ENCODE measurements at places on chromosomes 3 and 15.

GRCh38 chr3:55118451-55118850 is 190.6 kb upstream of the LRTM1 start:
- DNase-seq: no peak

DNA sequence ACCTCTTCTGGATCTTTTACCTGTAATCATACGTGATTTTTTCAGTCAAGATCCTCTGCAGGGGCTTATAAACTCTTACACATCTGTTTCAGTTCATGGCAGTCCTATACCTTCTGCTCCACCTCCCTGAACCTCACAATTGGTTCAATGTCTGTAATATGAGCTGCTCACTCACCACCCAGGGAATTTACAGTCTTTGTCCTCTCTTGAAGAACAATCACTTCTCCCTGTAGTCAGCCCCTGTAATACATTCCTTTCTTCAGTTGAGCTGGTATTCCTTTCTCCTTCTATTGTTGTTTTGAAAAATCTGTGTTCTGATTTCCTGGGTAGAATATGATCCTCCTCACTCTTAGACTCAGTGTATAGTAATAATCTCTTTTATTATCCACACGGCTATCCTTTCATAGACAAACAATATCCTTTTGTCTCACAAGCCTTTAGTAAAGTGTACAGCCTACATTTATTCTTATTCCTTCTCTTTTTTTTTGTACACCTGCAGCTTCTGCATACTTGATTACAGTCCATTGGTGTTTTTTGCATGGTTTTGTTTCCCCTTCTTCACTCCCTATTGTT is 101.8 kb downstream of the NECTIN3 start:
- no peak for DNase-seq

DNA sequence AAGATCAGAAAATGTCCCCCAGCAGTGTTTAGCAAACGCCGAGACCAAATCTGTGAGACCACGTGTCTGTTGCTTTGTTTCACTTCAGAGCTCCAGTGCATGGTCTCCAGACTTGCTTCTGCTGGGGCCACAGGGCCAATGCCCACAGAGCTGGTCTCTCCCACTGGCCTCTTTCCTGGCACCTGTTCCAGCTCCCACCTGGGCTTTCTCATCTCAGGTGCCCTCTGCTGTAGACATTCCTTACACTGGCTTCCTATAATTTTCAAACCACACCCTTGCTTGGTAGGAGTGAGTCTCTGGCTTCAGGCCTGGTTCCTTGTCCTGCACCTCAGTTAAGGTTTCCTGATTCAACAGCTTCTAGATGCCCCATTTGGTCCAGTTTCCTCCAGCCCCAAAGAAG is 243.1 kb downstream of the ADAMTS17 start:
- no peak for DNase-seq

- DNase-seq: no peak
Observed at GRCh38 chr3:30269751-30270445, 336.5 kb upstream of the TGFBR2 start.

DNA sequence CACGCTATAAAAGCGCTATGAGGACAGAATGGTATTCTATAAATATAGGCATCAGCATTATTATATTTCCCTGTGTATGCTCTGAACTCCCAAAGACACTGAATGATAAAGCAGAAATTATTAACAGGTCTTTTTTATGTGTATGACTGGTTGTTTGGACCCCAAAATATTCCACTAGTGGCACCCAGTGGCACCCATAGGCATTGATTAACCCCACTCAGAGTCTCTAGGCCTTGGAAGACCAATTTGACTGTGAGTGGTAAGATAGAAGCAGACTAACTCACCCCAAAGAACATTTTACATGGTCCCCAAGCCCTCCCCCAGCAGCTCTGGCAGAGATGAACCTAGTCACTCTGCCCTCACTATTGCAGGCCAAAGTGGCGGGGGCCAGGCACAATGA is 45.4 kb upstream of the UBE2E1 start:
- DNase-seq: no peak

- DNase-seq: peak; percentile 77
Observed at GRCh38 chr15:44712346-44713005, 1.2 kb downstream of the B2M start.

- DNase-seq: no peak
Observed at GRCh38 chr3:168616915-168617314, 521.2 kb upstream of the GOLIM4 start.

DNA sequence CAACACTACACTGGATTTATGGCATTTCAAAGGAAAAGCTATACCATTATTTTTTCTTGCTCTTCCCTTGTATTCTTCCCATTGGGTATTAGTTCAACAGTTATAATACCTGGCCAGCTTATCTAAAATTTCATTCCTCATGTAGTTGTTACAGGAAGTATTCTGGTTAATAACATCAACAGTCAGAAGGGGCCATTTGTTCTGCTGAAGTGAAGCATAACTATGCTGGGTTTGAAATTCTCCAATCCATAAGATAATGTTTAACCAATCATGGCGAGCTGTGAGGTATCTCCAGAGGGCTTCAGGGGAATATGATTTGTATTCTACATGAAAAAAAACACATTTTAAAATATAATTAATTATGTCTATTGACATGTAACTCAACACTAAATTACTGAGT is 43.4 kb downstream of the SPG11 start:
- no peak for DNase-seq

GRCh38 chr3:81581966-81582599 is 179.4 kb downstream of the GBE1 start:
- DNase-seq: peak; percentile 30

GRCh38 chr15:93018574-93018973 is 70.4 kb downstream of the RGMA start:
- no peak for DNase-seq

DNA sequence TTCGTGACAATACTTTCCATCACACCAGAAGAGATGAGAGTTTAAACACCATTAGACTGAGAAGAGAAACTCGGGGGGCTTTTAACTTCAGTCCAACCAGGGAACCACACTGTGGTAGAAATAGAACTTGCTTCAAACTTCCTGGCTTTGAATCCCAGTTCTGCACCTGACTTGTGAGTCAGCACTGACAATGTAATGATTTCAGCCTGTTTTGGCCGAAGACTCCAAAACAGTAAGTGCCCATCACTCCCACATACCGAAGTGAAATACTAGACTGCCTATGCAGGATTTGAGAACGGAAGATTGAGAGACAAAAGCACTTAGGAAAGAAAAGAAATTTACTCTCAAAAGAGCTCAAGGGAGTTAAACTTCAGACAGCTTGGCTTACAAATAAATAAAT is 27.0 kb downstream of the C2CD4B start:
- DNase-seq: no peak

- no peak for DNase-seq
Observed at GRCh38 chr3:102979682-102980354, 545.0 kb downstream of the ZPLD1 start.

GRCh38 chr3:129046732-129047552 is 13.6 kb upstream of the GP9 start:
- DNase-seq: no peak

- no peak for DNase-seq
Observed at GRCh38 chr15:80744826-80745225, 34.3 kb upstream of the CEMIP start.

DNA sequence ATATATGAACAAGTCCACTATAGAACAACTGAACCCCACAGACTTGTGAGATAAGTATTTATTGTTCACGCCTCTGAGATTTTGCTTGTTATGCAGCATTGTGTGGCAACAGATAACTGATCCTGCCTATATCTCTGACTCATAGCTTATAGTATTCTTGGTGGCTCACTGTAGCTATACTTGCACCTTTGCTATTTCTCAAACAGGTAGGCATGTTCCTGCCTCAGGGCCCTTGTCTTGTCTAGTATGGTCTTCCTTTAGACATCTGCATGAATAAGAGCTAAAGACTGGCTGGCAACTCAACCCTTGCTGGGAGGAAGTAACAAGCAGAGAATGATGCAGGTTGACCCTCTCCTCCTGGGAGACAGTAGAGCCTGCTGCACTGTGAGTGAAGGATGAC is 256.1 kb downstream of the CHST2 start:
- DNase-seq: no peak

DNA sequence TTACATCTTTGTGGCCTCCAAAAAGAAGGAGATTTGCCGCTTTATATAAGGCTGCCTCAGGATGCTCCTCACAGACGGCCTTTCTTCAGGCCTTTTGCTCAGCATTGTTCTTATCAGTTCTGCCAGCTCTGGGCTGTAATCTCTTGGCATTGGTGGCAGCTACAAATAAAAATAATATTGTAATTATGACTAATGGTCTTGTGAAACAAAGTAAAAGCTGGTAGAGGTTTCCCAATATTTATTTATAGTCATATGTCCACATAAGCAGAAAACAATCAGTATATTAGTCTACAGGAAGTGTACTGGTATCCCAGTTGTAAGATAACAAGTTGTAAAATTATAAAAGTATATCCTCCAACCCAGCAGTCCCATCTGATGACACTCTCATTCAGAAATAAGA is 7.3 kb downstream of the NEK4 start:
- no peak for DNase-seq

- DNase-seq: peak; percentile 41
Observed at GRCh38 chr3:50204804-50205412, at the start of gene SLC38A3. SLC38A3 (plus strand) TSS chr3:50205271; CDS start chr3:50214200, 8,929 bp downstream.

GRCh38 chr3:197367081-197367780 is 68.8 kb upstream of the DLG1 start:
- no peak for DNase-seq

- DNase-seq: no peak
Observed at GRCh38 chr15:31162721-31163510, 61.4 kb upstream of the TRPM1 start.

- DNase-seq: no peak
Observed at GRCh38 chr15:81685237-81685636, 311.2 kb upstream of the TMC3 start.

DNA sequence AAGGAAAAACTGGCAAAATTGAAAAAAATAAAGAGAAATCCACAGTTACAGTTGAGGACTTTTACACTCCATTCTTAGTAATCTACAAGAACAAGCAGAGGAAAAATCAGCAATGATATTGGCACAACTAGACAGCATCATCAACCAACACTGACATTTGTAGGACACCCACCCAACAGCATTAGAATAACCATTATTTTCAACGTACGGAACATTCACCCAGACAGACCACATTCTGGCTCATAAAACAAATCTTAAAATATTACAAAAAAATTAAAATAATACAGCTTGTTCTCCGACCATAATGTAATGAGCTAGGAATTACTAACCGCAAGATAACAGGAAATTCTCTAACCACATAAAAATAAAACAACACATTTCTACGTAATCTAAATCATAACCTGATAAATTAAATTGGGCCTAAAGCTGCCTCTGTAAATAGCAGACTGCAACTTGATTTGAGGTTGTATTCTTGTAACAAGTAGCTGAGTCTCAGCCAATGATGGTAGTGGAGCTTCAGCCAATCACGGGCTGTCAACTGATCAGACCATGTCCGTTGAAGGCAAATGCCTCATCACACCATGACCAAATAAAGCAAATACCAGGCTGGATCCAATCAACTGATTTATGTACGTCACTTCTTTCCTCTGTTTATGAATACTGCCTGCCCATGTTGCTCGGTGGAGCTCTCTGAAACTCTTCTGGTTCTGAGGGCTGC is 9.2 kb downstream of the PLSCR4 start:
- no peak for DNase-seq

DNA sequence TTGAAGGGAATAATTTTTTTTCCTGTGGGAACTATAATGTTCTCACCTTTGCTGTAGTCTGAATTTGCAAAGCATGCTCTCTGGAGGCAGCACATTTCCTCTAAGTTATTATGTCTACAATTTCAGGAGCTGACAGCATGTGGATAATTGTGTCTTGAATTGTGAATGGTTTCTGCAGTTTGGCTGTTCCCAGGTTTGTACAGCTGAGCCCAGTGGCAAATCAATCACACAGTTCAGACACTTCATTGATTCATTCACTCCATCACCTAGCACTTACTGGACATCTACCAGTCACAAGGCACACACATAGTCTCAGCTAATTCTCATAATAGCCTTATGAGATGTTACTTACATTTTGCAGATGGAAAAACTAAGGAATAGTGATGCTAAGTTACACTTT is 219.0 kb upstream of the ROPN1 start:
- no peak for DNase-seq

GRCh38 chr3:128081846-128082245 is 29.6 kb downstream of the SEC61A1 start:
- no peak for DNase-seq

- DNase-seq: no peak
Observed at GRCh38 chr15:62925875-62926274, 116.7 kb upstream of the TPM1 start.

GRCh38 chr15:41659855-41660234 is 360 bp upstream of the MGA start:
- DNase-seq: no peak

GRCh38 chr3:144524531-144524930 is 552.9 kb downstream of the DIPK2A start:
- no peak for DNase-seq

- peak; percentile 19 for DNase-seq
Observed at GRCh38 chr15:82966671-82967071, 14.2 kb upstream of the HOMER2 start.

DNA sequence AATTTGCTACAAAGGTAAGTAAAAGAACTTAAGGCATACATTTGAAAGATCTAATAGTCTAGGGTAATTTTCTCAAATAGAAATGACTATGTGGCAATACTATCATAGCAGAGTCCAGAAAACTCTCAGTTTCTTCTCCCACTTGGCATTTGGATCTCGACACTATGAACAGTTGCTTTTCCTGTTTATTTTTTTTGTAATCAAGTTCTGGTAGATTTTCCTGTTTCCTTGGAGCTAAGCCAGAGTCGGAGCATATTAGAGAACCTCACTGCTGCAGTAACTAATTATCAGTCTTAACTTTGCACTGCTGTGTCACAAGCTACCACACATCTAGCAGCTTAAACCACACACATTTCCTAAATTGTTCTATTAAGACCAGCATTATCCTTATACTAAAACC is 44.9 kb upstream of the ZNF385D start:
- DNase-seq: no peak

Measured in stimulated activated CD4-positive, alpha-beta T cell treated with anti-CD3 and anti-CD28 coated beads, Interleukin-15, amount 100 ng/mL, for 24 hours (primary cell).